ENCODE measurements at places on chromosomes 11 and 22.
A peak's percentile ranks its signal among the peaks of the same experiment; 100 is the strongest.

- DNase-seq = no peak
Observed at GRCh38 chr11:44598831-44599230, 33.4 kb downstream of the CD82 start.

DNA sequence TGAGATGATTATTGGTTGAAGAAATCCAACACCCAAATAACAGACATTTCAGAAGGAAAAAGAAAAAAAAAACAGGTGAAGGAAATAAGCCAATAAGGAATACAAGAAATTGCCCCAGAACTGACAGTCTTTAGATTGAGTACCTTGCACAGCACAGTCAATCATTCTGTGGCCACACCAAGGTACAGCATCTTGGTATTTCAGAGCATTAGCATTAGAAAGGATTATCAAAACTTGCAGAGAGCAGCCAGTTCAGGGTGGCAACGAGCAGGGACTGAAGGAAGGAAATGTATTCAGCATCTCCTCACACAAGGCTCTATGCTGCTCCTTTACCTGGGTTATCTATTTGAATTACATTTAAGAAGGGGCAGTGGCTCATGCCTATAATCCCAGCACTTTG is 2.1 kb downstream of the ADA2 start:
- no peak for DNase-seq

GRCh38 chr11:69716099-69716498 is 12.3 kb upstream of the FGF19 start:
- DNase-seq = no peak

- peak; percentile 47 for DNase-seq
Observed at GRCh38 chr22:26168939-26169314, 335 bp upstream of the SEZ6L start.

- DNase-seq = peak; percentile 66
Observed at GRCh38 chr22:42169055-42169469, 38.5 kb upstream of the CYP2D6 start.

DNA sequence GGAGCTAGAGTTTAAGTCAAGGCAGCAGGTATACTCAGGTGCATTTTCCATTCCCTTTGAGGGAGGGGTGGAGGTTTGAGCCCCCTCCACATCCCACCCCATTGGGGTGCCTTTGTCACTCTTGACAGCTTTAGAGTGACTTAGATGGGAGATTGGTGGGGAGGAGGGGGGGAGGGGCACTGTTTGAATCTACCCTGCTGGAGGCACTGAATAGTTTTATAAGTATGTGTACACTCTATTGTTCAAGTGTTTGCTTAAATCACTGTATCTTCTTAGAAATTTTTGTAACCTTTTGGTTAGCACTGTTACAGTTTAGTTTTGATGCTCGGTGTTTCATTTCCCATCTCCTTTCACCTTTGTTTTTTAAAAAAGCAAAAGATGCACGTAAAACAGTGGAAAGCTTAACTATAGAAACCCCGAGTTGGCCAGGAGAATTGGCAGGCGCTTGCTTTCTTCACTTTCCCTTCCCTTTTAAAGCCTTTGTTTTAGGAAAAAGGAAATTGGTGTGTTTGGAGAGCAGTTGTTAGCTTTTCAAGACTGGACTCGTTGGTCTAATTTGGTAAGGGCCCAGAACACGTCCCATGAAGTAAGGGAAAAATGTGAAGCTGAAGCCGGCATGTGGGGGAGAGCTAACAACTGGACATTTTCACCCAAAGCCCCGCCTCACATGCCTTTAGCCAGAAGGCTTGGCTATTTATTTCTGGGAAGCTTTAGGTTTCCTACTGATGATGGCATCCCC is 42.8 kb downstream of the TNRC6B start:
- DNase-seq = peak; percentile 13

GRCh38 chr11:63916837-63917691 is at the start of gene RCOR2:
Gene RCOR2 (minus strand): TSS chr11:63917164. CDS start chr11:63916456, 708 bp downstream.
- DNase-seq = peak; percentile 78

DNA sequence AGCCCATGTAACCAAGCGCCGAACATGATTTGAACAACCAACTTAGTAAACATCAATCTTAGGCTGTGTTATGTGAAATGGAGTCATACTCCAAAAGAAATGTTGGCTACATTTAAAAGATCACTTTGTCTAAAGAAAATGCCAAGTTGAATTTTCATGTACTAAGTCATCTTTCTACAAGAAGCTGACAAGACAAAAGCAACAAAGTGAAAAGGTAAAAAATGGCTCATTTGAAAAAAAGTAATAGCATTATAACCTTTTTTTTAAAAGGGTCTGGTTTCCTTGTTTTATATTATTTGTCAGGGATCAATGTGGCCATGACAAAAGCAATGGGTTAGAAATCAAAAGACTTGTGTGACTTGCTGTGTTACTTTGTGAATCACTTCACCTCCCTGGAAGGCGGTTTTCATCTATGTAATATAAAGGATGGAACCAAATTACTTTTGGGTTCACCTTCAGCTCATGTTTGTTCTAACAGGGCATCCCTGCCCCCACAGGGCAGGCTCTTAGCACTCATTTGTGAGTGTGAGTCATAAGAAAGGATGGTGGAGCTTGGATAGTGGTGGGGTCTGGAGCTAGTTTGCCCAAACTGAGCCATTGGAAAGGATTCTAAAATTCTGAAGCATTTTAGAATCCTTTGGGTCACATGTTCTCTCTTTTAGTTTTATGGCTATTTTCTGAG is 131.9 kb upstream of the MTMR2 start:
- no peak for DNase-seq

- no peak for DNase-seq
Observed at GRCh38 chr22:17258788-17259148, 39.5 kb upstream of the ADA2 start.

- DNase-seq = no peak
Observed at GRCh38 chr11:1226986-1227550, 4.2 kb downstream of the MUC5B start.

DNA sequence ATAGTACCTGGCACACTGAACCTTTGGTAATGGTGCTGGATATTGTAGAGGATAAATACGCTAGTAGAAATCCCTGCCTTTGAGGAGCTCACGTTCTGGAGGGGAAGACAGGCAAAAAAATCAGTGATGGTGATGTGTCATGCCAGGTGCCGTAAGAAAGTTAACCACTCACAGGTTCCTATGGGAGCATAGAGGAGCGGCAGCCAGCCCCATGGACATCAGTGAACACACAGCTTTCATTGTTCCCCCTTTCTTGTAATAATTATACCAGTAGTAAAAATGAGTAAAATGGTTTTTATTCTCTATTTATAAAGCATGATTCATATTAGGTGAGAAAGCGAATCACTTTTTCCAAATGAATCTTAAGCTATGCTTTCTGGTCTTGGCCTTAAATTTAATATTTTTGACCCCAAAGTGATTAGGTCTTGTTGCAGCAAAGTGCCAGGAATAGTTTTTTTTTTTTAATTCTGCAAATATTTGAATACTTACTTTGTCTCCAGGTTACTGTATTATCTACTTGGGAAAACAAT is 57.9 kb downstream of the UVRAG start:
- no peak for DNase-seq

- peak; percentile 34 for DNase-seq
Observed at GRCh38 chr11:116885951-116886655, 48.7 kb upstream of the APOA1 start.

GRCh38 chr11:6132431-6132830 is 24.9 kb downstream of the OR56B4 start:
- no peak for DNase-seq

DNA sequence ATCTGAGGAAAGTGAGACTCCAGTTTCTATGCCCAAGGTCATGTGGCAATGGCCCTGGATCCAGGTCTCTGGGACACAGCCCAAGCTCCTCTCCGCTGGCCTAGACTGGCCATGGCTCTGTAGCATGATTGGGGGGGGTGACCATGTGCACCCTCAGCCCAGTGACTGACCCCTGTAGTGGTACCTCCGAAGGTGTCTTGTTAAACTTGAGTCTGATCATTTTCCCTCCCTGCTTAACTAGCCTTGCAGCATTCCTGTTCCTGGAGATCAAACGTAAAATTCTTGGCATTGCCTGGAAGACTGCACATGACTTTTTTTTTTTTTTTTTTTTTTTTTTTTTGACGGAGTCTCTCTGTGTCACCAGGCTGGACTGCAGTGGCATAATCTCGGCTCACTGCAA is 1116.0 kb downstream of the TBC1D22A start:
- DNase-seq = no peak

- no peak for DNase-seq
Observed at GRCh38 chr11:23283666-23284065, 423.4 kb upstream of the CCDC179 start.

DNA sequence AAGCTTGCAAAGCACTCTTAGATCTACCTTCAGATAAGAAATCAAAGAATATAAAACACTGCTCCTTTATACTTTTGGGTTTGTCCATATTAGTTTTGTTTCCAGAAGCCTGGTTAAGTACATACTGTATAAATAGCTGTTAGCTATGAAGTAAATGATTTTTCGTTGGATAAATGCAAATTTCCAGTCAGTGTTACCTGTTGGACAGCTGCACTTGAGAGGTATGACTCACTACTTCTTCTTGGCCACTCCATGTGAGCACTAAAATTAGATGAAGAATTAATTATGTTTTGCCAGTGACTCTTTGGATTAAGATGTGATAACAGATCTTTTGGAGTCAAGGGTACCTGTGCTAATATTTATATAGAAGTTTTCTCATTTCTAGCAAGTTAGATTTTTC is 9.5 kb upstream of the TSG101 start:
- DNase-seq = no peak

DNA sequence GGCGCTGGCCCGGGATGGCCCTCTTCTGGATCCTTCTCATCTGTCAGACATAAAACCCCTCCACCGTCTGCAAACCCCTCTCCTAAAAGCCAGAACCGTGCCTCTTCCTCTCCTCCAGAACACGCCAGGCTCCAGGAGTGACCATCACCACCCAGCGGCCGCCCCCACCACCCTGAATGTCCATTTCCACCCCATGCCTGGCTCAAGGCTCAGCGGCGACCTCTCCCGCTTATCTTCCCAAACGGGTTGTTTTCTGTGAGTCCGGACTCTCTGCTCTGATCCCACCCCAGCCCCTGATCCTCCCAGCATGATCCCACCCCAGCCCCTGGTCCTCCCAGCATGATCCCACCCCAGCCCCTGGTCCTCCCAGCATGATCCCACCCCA is 37.6 kb downstream of the CELSR1 start:
- no peak for DNase-seq
